Activated naive CD4-positive, alpha-beta T cell treated with anti-CD3 and anti-CD28 coated beads, Interleukin-2, amount 50 U/mL, for 16 hours (primary cell): ENCODE measurements at places on chromosomes 11 and 22.

DNA sequence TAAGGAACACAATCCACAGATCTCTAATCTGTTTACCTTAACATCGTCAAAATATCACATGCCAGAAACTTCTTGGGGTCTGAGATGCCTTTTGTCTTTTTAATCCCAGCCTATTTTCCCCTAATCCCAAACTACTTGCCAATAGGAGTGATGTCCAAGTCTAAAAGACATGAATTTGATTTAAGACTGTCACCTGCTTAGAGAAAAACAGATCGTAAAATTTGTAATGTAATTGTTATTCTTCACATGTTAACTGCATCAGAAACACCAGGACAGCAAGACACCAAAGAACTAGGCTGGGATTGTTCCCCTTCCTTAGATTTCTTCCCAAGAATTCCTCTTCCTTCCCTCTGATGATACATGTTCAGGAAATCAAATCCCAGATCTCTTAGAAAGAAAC is 198.1 kb upstream of the ARHGAP20 start:
- DNase-seq: no peak

- no peak for DNase-seq
These were observed 274.2 kb downstream of the CASP12 start for GRCh38 chr11:104624021-104624420.

DNA sequence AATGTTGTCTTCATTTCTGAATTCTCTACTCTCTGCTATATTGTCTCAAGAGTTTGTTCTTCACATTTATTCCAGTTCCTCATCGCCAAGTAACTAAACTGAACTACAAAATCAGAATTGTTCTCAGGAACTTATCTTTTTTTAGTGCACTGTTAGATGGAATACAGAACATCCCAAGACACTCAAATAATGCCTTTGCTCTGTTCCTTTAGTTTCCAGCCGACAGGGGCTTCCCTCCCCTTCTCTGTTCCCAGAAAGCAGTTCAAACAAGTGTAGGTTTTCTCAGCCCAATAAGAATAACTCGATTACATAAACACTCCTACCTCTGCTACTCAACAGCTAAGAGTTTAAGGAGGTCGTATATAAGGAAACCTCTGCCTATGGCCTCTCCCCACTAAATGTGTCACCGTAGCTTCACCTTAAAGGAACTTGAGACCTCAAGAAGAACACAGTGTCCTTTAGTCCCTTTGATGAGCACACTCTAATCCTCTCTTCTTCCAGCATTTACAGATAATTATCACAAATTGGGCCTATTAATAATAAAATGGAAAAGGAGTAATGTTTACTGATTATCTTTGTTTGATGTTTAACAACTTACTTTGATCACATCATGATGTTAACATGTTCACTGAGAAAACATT is 6.9 kb downstream of the POU2AF3 start:
- DNase-seq: no peak

DNA sequence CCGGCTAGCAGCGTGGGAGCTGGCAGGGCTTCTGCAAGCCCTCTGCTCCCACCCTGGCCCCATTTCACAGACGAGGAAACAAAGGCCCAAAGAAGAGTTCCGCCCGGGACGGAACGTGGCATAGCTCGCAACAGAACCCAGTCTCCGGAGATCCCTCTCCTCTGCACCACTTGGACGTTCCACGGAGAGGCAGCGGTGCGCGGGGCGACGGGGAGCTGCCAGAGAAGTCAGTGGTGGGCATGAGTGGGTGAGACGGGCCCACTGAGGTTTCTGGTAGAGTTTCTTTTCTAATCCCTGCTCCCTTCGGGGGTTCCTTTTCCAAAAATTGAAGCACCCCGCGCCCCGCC is 554 bp upstream of the NECTIN1 start:
- DNase-seq: no peak

DNA sequence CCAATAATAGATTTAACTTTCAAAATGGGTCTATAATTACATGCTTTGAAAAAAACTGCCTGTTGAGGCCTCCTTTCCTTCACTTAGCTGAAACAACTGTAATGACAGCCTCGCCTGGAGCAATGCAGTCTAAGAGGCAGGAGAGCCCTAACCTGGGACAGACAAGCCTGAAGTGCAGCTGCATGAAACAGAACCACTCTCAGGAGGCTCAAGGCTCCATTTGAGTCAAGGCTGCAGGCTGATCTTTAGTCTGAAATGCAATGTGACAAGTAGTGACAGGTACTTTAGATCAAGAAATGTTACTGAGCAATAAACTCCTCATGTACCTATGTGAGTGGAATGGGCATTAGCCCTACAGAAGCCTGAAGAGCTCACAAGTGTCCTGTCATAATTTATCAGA is 414.0 kb upstream of the LUZP2 start:
- DNase-seq: no peak

- DNase-seq: no peak
These were observed 1.8 kb downstream of the TMEM86A start for GRCh38 chr11:18700375-18700774.

DNA sequence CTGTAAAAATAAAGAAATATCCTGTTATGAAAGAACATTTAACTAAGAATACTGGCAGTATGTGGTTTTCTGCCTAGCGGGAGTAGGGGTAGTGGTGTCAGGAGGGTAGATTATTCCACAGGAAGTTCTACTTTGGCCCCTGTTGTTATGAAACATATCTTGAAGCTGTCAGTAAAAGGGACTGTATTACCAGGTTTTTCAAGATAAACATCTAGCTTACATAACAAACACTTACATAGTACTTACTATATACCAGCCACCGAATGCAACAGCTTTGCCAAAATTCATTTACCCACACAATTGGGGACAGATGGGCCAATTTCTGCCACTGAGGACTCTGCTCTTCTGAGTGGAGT is 3.7 kb downstream of the TMEM123 start:
- DNase-seq: no peak

DNA sequence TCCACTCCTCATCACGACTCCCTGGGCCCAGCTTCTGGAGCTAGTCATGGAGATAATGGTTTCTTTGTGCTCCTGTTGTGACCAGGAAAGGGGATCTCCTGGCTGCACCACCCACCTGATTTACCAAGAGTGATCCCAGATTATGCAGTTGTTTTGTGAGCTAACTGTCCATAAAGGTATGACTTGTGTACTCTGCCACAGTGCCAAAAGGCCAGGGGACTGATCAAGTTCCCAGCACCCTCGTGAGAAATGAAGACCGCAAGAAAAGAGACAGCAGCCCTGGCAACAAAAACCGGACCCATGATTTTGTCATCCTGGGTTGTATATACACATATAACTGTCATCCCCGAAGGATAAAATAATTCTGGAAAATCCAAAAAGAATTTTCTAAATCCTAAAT is 26.6 kb downstream of the TUB start:
- DNase-seq: no peak

DNA sequence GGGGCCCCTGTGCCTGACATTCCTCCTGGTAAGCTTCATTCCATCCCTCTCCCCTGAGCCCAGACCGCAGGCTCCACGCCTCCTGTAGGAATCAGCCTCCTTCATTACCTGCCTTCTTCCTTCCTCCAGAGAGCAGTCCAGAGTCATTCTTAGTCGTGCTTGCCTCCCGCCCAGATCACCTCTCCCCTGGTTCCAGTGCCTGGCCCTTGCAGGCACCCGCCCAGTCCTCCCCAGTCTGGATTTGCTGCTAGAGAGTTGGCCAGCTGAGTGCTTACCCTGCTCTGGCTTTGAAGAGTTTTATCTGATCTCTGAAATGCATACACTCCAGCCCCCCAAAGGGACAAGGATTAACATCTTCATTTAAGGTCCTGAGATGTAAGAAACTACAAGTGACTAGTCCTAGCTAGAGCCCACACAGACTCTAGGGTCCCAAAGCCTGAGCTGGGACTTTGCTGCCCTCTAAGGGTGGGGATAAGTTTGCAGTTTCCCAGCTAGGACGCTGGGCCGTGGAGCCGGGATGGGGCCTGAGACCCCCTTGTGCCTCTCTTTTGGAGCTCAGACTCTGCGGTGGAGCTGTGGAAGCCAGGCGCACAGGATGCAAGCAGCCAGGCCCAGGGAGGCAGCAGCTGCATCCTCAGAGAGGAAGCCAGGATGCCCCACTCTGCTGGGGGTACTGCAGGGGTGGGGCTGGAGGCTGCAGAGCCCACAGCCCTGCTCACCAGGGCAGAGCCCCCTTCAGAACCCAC is 1.6 kb downstream of the NR1H3 start:
- DNase-seq: peak; percentile 57

- no peak for DNase-seq
These were observed 379.3 kb downstream of the INSC start for GRCh38 chr11:15493921-15494620.

GRCh38 chr11:64568041-64568571 is 22.9 kb upstream of the SLC22A12 start:
- DNase-seq: no peak

GRCh38 chr11:10796191-10796590 is 12.5 kb downstream of the EIF4G2 start:
- DNase-seq: no peak

DNA sequence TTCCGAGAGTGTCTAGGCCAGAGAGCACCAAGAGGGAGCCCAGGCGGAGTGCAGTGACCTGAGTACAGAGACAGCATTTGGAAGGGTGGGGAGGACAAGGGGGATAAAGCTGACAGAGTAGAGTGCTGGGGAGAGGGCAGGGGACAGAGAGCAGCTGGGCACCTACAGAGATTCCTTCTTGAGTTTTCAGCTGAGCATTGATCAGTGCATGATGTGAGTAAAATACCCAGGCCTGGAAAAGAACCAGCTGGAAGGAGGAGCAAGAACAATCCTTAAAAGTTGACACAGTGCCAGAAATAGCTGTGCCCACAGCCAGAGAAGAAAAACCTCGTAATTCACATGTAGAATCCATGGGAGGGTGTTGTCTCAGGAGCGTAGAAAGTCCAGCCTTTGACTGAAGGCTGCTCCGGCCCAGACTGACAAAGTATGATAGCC is 33.9 kb upstream of the PANX2 start:
- DNase-seq: no peak

DNA sequence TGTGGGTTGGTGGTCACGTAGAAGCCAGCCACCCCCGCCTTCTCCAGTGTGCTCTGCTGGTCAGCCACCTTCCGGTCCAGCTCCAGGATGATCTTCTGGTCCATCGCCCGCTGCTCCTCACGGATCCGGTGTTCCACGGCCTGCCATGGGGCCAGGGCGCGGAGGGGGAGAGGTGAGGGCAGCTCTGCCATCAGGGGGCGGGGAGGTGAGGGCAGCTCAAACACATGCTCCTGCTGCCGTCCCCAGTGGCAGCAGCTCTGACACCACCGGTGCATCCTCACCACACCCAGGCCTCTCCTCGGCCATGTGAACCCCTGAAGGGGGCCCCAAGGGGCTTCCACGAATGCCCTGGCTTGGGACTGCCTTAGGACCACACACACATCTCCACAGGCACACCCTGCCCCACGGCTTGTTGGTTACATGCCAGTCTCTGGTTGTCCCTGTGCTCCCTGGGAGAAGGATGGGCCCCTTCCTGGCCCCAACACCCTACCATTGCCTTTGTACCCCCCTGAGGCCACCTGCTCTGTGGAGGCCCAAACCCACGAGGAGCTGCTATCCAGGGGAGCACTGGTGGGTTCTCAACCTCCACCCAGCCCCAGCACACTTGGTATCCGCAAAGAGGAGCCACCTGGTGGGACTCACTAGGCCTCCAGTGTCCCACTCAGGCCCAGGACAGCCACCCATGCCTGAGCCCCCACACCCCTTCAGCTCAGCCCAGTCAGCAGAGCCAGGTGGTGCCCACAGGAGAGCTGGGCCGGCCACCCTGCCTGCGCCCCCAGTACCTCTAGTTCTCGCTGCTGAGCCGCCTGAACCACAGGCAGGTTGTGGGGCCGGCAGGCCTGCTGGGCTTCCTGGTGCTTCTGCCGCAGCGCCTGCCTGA is 4.3 kb downstream of the DGCR6L start:
- DNase-seq: peak; percentile 9

- no peak for DNase-seq
These were observed 27.9 kb upstream of the RBMXL2 start for GRCh38 chr11:7060868-7061267.

DNA sequence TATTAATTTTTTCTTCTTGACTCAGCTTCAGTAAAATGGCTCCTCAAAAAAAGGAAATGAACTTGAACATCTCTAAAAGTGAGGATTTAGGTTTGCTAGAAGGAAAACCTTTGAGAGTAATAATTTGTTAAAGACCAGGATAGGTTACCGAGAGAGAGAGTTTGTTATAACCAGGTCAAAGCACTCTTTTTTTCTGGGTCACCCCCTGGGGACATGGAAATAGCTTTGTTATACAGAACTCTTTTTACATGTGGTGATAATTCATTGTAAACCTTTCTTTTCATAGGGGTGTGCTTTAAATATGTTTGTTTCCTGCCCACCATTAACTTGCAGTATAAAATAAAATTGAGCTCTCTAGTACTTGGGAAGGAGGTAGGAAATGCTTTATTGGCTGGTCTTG is 47.7 kb downstream of the DNAJC24 start:
- no peak for DNase-seq

GRCh38 chr11:33553486-33553885 is 147.1 kb downstream of the C11orf91 start:
- DNase-seq: no peak

GRCh38 chr22:23709107-23709506 is 18.3 kb downstream of the RGL4 start:
- DNase-seq: no peak

DNA sequence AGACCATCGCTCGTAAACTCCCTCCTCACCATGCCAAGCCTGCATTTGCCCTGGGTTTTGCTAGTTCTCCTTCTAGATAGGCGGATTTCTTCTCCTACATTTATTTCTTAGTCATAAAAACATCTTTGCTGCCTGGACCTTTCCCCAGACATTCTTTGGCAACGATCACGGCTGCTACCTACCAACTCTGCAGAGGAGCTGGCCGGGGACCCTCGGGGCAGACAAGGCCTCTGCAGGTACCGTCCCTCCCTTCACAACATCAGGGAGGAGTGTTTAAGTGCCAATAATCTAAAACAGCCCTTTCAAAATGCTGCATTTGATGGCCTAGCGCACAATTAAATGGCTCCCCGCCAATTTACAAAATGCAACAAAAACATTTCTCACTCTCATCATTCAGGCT is 34.4 kb downstream of the BRD1 start:
- no peak for DNase-seq

DNA sequence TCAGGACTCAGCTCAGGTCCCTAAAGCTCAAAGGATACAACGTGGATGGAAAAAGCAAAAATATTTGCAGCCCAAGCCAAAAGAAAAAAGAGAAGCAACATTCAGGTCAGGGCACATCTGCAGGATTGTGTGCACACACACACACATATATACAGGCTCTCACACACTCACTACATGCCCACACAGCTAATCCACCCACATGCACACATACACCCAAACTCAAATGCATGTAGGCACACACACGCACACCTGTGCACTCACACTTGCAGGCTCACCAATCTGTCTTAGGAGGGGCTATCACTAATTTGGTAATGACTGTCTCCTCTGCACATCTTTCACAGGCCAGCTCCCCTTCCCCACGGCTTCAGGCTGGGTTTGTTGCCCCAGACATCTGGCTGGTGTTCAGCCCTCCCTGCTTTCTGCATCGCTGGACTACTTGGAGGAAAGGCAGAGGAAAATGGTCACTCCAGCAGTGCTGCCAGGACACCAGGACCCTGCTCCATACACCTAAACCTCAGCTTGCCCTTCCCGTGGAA is 103.6 kb upstream of the DRD2 start:
- DNase-seq: no peak

- no peak for DNase-seq
These were observed 767.8 kb upstream of the LUZP2 start for GRCh38 chr11:23729088-23729487.

- no peak for DNase-seq
These were observed 130.2 kb downstream of the TRIM44 start for GRCh38 chr11:35792846-35793192.

- DNase-seq: no peak
These were observed 209.6 kb upstream of the LARGE1 start for GRCh38 chr22:34129691-34130486.

GRCh38 chr11:8744423-8744822 is 61.8 kb downstream of the RPL27A start:
- DNase-seq: no peak

- no peak for DNase-seq
These were observed 187.1 kb downstream of the BLID start for GRCh38 chr11:121928597-121929580.
